ENCODE measurements at places on chromosomes 11 and 22.

- DNase-seq: no peak
These were observed 219.4 kb upstream of the RAG2 start for GRCh38 chr11:36817336-36817965.

DNA sequence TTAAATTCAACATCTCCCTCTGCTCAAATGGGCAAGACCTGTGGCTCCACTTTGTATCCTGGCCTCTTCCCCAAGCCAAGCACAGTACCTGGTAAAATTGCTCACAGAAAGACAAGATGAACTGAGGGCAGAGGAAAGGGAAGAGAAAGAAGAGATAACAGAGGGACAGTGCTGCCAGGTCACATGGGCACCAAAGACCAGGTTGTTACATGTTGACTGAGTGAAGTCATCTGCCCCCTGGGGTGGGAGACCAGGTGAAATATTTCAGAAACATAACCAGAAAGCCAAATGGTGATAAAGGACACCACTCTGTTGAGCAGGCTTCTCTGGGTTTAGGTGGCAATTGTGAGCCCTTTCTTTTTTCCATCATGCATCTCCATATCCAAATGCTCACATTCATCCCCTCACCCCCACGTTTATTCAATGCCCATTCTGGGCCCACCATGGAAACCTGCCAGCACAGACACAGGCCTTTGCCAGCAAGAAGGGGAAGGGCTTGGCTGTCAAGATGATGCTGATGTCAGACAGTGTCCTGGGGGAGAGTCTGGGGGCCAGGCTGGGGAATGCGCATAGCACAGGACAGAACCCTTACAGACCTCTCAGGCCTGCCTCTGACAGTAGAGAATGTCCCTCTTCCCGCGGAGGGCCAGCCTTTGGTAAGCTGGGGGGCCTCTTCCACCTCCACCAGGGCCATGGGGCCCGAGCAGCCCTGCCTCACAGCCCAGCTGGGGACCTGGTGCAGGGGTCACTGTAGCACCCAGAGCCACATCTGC is 51.6 kb downstream of the DGCR2 start:
- no peak for DNase-seq

GRCh38 chr11:125494974-125495725 is 915 bp downstream of the FEZ1 start:
- DNase-seq: peak; percentile 71

DNA sequence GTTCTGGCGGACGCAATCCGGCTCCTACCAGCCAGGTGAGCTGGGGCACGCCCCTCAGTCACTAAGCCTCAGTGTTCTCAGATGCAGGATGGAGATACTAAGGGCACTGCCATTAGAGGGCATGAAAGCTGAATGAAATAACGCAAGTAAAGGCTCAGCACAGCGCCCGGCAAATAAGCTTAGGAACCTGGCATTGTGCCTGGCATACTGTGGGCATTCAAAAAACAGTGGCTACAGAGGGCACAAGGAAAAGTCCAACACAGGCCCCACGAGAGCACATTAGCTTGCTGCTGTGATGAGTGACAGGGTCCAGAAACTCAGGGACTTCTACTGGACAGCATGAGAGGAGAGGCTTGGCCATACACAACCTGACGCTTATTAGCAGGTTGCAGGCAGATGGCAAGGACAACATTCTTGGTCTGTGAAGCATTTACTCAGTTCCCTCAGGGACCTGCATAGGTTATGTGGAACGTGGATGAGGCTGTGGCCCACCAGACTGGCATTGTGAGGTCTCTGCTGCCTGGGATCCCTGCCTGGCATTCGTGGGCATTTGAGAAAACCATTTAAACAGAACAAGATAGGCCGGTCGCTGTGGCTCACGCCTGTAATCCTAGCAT is 12.2 kb downstream of the TXN2 start:
- DNase-seq: no peak

GRCh38 chr11:134272381-134273316 is 3.5 kb upstream of the GLB1L3 start:
- DNase-seq: no peak

- no peak for DNase-seq
These were observed 32.3 kb upstream of the ME3 start for GRCh38 chr11:86704710-86705109.

- DNase-seq: no peak
These were observed 81.2 kb downstream of the EXT2 start for GRCh38 chr11:44176546-44177213.

GRCh38 chr11:79025622-79026021 is 415.2 kb downstream of the TENM4 start:
- no peak for DNase-seq

- DNase-seq: no peak
These were observed 14.6 kb downstream of the KCNA4 start for GRCh38 chr11:30002157-30002785.

GRCh38 chr22:47533961-47534803 is 771.7 kb downstream of the TBC1D22A start:
- no peak for DNase-seq

GRCh38 chr11:90753546-90753945 is 530.7 kb upstream of the CHORDC1 start:
- no peak for DNase-seq

GRCh38 chr22:41898645-41899044 is 16.2 kb downstream of the SHISA8 start:
- DNase-seq: no peak

GRCh38 chr11:7449841-7450214 is 35.5 kb upstream of the OLFML1 start:
- no peak for DNase-seq

- no peak for DNase-seq
These were observed 322.8 kb downstream of the GUCY1A2 start for GRCh38 chr11:106695506-106695905.

DNA sequence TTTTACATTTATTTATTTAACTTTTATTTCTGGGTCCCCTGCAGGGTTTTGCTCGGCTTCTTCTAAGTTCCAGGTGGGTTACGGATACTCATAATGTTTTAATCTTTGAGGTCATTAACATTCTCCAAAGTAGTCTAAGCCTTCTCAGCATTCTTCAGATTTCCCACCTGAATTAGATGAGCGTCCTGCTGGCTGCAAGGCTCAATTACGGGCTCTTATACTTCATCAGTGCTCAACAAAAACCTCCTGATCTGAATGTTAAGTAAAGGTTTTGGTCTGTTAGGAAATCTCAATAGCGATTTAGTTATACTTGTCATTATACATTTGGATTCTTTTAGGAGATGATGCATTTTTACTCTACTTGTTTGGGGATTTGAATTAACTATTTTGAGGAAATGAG is 27.3 kb upstream of the NFRKB start:
- no peak for DNase-seq

DNA sequence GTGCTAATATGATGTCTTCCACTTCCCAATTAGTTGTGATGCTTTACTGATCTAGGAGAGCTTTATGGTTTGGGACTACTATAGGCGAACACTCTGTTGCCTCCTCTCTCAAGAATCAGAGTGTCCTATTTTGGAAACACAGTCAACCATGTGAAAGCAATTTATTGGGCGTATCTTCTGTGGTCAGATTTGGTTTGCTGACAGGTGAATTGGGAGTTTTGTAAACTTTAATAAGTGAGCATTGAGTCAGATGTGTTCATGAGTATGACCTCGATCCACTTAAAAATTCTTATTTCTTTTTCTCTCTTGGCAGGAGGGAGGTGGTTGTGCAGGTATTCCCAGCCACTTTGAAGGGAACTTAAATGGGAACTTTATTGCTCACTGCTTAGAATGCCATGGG is 4.4 kb downstream of the CAT start:
- no peak for DNase-seq

- no peak for DNase-seq
These were observed 64.5 kb upstream of the PHOX2A start for GRCh38 chr11:72308226-72309073.

DNA sequence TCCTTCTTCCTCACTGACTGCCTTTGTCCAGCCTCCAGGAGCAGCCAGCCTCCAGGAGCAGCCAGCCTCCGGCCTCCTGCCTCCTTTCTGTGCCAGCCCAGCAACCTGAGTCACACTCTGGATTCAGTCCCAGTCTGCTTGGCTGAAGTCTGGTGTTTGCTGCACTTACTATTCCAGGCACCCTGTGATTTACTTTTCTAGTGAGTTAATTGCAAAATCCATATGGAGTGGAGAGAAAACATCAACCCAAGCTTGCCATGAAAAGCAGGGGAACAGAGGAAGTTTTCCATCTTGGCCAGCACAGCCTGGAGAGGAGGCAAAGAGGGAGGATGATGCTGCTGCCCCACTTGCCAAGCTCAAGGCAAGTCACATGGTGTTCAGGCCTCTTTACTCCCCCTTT is 400.5 kb downstream of the TENM4 start:
- DNase-seq: no peak

DNA sequence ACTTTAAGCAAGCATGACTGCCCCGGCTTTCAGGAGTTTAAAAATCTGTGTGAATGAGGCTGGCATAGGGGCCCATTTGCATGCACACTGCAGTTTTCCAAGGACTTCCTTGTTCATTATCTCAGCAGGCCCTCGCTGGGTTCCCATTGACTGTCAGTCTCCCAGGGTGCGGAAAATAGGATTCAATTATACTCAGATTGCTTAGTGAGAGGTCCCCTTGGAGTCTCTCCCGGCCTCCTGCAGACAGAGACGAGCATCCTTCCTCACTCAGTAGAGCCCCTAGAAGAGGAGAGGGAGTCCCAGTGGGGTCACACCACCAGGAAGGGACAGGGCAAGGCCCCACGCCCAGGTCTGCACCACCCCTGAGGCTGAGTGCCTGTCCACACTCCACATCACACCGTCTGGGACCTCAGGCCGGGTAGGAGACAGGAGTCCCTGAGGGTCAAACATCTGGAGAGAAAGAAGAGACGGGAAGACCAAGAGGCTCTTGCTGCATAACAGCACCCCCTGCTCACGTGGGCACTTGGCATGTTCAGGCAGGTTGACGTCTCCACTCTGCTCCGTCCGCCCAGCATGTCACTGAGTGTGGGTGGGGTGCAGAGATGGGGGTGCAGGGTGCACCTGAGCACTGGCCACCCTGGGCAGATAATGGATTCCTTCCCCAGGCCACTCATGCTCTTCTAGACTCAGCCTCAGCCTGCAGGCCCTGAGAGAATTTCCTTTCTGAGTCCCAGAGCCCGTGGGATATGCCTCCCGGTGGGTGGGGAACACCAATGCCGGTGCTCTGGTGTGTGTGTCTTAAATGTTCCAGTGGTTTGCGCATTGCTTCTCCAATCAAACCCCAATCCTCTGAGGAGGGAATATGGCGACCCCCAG is 58.8 kb downstream of the MCM5 start:
- no peak for DNase-seq

- no peak for DNase-seq
These were observed 129.0 kb downstream of the PKNOX2 start for GRCh38 chr11:125293596-125293995.

DNA sequence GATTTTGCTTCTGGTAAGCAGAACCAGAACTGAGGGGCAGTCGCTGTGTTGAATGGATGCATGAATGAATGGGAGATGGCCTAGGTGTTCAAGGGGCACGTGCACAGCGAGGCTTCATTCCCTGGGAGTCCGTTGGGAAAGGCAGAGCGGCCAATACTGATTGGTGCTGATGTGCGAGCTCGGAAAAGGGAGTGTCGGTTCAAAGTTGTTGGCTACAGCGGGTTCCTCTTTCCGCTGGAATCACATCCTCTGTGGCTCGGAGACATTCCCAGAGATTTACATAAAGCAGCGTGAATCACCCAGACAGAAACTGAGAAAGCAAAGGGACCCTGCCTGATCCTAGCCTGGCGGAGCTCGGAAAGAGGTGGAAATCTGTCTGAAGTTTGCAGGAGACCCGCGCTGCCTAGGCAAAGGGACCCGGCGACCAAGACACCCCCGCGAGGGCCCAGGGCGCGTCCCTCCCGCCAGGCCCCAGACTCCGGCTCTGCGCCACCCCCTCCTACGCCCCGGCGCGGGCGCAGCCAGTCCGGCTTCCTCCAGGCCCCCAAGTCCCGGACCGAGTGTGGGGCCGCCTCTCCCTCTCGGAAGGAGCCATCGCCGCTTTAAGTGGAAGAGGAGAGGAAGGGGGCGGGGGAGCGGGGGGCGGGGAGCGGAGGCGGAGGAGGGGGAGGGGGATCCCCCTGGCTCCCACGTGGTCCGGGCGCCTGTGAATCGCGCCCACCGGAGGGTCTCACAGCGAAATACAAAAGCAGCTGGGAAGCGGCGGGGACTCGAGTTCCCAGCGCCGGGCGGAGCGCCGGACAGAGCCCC is at the start of gene FJX1:
FJX1 (plus strand) TSS at position 774 of the 810 bp plus-strand sequence. CDS start 177 bp downstream, outside the sequence.
- peak; percentile 62 for DNase-seq

DNA sequence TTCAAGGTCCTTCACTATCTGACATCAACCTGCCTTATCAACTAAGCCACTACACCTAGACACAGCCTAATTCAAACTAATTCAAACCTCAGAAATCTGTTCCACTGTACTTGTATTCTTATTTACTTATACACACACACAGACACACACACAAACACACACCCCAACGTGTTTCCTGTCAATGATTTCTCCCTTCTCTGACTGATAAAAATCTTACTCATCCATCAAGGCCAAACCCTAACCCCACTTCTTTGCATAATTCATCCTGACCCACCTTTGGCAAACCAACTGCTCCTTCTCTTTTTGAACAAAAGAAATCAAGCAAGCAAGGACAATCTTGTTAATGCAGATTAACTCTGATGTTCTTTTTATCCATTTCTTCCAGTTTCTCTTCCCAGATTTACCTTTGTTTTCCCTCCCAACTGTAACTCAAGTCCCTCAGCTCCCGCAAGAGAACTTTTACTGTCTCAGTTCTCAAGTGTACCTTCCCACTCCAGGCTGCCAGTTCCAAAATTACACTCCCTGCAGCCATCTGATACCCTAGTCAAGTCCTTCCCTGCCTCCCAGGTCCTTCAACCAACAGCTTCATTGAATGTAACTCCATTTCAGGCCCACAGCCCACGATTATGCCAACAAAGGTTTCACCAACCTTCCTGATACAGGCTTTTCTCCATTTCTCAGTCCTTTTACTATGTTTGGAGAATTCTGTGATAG is 78.3 kb downstream of the PAK1 start:
- DNase-seq: no peak

DNA sequence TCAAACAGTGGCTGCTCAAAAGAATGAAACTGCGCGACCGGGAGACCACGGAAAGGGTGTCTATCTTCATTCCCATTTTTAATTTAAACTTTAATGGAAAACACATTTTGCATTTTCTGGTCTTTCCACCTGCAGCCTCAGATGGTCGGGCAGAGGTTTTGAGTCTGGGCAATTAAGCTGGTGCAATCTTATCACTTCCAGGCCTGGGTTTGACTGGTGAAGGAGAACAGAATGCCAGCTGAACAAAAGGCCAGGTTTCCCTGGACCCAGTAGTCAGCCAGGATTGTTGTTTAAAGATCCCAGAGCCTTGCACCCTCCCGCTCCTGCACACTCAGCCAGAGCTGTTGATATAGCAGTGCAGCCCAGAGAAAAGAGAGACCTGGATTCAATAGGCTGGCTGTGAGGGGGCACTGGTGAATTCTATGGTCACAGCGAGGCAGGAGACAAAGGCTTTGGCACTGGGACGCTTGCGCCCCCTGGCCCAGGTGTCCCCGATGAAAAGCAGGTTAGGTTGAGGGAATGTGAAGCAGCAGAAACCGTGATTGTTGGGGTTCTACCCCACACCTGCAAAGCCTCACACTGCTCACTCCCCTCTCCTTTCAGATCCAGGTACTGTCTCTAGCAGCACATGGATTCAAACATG is 83.6 kb downstream of the FLI1 start:
- no peak for DNase-seq

- no peak for DNase-seq
These were observed 207.9 kb downstream of the DYNC2H1 start for GRCh38 chr11:103317118-103317517.
